ENCODE measurements at places on chromosomes 16 and 17.

- no peak for DNase-seq
Measured at GRCh38 chr16:66950971-66951790, 9.9 kb upstream of the CES3 start.

GRCh38 chr16:62751218-62751617 is 715.0 kb upstream of the CDH8 start:
- no peak for DNase-seq

- no peak for DNase-seq
Measured at GRCh38 chr16:28984619-28985135, at the start of gene LAT. TSS of gene LAT (plus strand) at chr16:28985052. CDS start at chr16:28985418, 366 bp downstream.

DNA sequence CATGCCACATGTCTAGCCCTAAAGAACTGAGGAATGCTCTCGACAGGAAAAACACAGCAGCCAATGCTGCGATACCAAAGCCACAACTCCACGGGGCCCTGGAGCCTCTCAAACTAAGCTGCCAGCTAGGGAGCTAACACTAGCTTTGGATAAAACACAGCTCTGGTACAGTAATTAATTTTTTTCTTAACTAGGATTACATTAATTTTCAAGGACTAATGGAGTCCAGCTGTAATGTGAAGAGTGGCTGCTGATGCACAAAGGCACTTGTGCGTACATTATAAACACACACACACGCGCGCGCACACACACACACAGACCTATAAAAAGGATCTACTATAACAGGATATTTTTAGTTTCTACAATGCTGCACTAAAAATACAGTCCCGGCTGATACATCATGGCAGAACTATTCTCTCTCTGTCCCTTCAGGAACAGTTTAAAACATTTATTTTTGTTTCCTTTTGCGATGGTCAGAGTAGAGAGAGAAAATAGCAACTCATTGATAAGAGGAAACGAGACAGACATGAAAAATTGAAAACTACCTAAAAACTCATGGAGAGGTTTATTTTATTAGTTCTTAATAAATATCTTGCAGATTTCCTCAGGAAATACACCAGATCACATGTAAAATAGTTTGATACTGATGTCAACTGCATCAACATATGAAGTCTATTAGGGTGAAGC is 88.5 kb downstream of the SMG6 start:
- DNase-seq, result no peak

DNA sequence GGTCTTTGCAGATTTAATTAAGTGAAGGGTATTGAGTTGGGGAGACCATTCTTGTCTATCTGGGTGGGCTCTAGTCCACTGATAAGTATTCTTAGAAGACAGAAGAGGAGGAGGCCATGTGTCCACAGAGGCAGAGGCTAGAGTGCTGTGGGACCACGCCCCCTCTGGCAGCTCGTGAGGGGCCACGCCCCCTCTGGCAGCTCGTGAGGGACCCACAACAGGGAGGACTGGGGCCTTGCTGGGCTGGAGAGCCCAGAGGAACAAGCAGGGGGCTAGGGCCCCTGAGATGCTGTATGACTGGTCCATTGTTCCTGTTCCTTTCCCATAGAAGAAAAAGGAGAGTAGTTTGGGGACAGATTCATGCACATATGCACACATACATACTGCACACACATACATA is 106.8 kb downstream of the METRNL start:
- DNase-seq, result no peak

DNA sequence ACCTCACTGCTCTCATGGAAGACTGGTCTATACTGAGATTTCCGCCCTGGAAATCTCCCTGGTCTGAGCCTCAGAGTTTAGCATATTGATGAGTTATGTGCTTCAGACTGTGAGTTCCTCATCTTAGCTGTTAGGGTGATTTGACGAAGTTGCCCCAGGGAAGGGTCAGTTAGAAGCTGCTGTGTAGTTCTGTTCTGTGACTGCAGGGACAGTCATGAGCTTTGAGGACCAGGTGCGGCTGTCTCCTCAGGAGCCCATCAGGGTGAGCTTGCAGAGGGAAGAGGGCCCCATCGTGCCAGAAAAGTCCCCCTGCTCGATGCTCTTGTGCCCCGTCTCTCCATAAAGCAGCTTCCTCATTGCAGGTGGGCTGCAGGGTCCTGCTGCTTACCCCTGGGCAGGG is 28.3 kb upstream of the IL17C start:
- DNase-seq, result no peak

- no peak for DNase-seq
Measured at GRCh38 chr16:89705006-89705405, 3.5 kb upstream of the SPATA2L start.

DNA sequence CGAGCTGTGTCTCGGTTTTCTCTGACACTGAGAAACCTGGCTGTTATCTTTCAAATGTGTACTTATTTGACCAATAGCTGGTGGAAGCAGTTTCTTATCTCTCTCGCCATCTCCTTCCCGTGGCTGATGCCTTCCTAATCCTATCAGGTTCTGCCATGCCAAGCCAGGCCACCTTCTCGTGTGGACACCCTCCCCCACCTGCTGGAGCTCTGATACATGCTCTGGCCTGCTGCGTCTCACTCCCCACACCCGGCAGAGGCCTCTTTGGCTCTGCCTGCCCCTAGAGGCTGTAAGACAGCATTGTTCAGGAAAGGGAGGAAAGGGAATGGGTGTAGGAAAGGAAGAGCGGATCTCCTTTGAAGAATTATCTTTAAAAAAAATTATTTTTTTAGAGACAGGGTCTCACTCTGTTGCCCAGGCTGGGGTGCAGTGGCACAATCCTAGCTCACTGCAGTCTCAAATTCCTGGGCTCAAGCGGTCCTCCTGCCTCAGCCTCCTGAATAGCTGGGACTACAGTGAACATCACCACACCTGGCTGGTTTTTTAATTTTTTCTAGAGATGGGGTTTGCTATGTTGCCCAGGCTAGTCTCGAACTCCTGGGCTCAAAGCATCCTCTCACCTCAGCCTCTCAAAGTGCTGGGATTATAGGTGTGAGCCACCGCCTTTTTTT is 7.5 kb upstream of the ARMC5 start:
- no peak for DNase-seq

DNA sequence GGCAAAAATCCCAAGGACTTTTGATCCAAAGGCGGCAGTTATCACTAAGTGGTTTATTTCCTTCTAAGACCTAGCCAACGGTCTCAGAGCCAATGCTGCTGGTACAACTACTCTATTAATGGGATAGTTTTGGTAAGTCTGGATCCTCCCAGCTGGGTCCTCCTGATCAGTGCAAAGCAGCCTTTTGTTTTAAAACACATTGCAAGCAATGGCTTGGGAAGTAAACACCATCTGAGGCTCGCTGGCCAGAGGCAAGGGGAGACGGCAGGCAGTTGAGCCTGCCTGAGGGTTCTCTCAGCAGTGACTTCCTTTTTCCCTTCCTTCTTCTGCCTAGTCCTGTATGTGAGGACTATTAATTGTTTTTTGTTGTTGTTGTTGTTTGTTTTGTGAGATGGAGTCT is 1.6 kb upstream of the SLC5A10 start:
- no peak for DNase-seq

GRCh38 chr16:52469775-52470174 is 77.2 kb downstream of the TOX3 start:
- DNase-seq, result peak; percentile 29

DNA sequence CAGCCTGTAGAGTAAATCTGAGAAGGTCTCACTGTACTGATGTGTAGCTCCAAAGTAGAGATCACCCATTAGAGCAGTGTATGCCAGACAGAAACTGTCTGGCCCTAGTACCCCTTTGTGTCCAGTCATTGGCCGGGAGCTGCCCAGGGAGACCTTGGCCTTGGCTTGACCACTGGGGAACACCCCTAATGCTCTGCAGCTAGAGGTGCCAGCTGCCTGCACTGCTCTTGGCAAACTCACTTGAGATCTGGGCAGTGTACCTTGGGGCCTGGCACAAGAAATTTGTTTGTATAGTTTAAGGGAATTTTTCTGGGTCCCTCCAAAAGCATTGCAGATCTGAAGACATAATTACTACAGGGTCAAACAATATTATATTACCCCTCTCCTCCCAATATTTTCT is 78.7 kb upstream of the MPHOSPH6 start:
- DNase-seq, result no peak

DNA sequence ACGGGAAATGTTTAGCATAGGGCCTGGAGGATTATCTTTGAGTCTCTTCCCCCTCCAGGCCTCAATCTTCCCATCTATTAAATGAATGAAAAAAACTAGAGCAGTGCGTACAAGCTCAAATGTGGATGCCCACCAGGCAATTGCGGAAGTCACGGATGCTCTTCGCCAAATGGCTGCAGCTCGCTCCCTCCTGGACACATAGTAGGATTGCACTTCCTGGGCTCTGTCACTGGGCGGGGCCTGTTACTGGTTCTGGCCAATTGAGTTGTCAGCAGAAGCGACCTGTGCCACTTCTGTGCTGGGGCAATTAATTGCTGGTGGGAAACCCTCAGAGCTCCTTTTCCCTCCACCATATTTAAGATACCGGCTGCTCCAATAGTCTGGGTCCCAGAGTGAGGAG is 168.2 kb upstream of the IRX6 start:
- no peak for DNase-seq

DNA sequence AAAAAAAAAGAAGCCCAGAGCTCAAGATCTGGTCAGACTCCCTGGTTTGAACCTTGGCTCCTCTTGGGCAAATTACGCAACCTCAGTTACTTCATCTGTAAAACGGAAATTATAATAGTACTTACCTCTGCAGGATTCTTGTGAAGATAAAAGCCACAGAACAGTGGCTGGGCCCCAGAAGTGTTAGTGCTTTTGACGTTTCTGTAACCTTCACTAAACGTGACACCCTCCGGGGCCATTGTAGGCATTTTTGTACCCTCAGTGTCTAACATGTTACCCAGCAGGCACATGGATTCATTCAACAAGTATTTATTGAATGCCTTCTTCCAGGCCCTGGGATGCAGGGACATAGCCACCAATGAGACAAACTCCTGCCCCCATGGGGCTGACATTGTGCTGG is 58.0 kb downstream of the PITPNC1 start:
- DNase-seq, result no peak

DNA sequence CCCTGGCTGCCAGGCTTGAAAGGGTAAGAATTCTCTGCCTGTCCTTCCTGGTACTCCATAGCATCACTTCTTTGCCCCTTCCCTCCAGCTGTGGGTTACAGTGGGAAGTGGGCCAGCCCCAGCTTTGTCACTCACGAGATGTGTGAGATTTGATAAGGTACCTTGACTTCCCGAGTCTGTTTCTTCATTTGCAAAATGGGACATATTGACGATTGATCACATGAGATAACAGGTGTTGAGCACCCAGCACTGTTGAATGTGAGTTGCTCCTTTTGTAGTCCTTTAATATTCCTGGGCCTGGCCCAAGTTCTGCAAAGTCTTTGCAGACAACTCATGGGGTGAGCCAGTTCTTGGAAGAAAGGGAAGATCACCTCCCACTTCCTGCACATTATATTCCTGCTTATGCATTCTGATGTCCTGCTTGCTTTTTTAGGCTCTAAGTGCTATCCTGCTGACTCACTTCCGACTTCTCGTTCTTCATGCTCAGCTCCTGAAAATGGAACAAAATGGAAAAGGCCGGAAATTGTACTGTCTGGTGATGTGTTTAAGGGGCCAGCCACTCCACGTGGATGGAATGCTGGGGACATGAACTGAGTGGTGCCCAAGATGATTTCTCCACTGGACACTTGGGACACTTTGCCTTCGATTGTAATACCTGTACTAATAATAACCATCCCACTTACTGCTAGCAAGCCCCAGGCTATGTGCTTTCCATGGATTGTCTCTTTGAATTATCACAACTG is 8.3 kb upstream of the NLK start:
- no peak for DNase-seq

DNA sequence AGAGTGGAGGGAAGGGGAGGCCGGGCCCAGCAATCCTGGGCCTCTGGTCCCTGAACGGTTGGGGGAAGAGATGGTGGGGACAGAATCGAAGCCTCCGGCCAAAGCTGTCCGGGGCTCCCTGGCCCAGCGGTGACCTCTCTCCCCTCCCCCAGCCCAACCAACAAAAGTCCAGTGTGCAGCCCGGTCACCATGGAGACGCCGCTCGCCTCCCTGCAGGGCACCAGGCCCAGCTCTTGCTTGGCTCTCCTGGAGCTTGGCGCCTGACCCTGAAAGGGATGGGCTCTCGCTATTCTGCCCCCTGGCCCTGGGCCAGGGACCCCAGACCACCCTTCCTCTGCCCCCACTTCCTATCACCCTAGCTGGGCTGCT is 1.3 kb downstream of the METRN start:
- no peak for DNase-seq

DNA sequence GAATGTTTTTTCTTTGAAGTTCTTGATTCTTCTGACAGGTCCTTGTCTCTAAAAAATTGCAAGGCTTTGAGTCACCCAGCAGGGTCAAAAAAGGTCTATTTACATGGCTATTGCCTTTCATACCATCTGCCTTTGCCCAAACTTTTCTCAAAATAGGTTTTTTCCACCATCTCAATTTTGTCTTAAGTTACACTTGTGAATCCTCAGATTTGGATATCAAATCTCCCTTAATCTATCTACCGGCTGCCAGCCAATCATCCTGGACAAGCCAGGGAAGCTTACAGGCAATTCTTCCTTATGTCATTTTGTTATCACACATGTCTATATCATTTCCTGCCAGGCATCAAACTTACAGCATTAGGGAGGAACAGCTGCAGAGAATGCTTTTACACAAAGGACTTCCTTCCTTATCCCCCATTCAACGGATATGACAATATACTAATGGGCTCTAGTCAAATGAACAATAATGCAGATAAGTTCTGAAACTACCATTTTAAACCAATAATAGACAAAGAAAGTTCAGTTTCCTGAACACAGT is 104.1 kb upstream of the CORO6 start:
- DNase-seq, result no peak

DNA sequence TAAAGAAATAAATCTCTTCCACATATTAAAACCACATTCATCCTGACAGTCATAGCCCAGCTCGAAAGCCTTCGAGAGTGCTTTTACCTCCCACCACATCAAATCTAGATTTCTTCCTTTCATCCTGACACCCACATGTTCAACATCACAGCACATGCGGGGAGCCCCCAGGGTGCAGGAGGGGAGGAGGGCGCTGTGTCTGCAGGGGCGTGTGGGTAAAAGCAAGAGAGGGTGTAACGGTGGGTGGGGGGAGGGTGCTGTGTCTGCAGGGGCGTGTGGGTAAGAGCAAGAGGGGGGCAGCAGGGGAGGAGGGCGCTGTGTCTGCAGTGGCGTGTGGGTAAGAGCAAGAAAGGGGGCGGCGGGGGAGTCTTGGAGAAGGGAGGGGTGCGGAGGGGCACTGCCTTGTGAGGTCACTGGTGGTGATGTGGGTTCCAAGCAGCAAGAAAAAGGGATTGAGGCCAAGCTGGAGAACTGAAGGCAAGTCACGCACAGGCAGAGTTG is 34.7 kb downstream of the ADCY9 start:
- DNase-seq, result no peak

Measured in kidney epithelial cell (primary cell).